Naive B cell (primary cell): ENCODE measurements at places on chromosomes 11 and 22. TPM values are rescaled to one million over a fixed set of nuclear protein-coding genes. Genes with fewer than 3 reads are reported as not detected.

- no peak for DNase-seq
Measured at GRCh38 chr11:134469627-134470026, 57.6 kb upstream of the B3GAT1 start.

GRCh38 chr11:130629039-130629438 is 180.6 kb downstream of the ADAMTS15 start:
- DNase-seq: no peak

GRCh38 chr11:126432525-126432924 is 77.0 kb downstream of the ST3GAL4 start:
- DNase-seq: no peak

- peak; percentile 34 for DNase-seq
Measured at GRCh38 chr11:78350646-78351165, 66.9 kb downstream of the GAB2 start.

GRCh38 chr11:123588117-123588863 is 66.1 kb downstream of the SCN3B start:
- DNase-seq: no peak

GRCh38 chr22:50058906-50059880 is 1.1 kb upstream of the TTLL8 start:
- no peak for DNase-seq

GRCh38 chr11:33899400-33900037 is 7.6 kb upstream of the LMO2 start:
- no peak for DNase-seq

DNA sequence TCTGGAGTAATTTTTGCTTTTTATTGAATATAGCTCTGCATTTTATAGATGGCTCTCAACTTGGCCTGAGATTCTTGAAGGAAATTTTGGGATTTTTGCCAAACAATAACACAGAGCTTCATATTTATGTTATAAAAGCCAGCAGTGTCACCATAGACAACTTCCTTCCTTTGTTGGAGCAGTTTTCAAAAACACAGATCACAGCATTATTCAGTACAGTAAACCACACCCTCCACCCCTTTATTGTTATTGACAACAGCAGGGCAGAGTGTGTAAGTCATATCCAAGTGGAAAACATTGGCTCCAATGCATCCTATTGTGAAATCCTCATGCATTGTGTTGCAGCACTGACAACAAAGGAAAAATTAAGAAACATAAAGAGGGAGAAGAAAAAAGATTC is 62.6 kb upstream of the PRSS23 start:
- DNase-seq: no peak

GRCh38 chr11:113998574-113998973 is 23.7 kb downstream of the HTR3A start:
- no peak for DNase-seq

DNA sequence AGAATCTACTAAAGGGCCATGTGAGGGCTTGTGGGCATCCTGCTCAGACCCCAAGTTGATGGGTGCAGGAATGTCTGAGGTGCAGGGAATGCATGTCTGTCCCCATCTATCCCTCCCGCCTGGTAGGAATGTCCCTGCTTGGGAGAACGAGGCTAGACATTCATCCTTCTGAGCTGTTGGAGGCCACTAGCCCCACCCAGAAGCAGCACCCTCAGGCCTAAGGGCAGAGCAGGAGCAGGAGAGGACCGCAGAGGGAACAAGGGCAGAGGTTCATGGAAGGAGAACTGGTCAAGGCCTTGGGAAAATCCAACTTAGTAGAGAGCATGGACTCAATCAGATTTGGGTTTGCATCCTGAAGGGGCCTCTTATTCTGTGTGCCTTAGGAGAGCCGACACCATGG is 22.1 kb upstream of the LMO1 start:
- no peak for DNase-seq

DNA sequence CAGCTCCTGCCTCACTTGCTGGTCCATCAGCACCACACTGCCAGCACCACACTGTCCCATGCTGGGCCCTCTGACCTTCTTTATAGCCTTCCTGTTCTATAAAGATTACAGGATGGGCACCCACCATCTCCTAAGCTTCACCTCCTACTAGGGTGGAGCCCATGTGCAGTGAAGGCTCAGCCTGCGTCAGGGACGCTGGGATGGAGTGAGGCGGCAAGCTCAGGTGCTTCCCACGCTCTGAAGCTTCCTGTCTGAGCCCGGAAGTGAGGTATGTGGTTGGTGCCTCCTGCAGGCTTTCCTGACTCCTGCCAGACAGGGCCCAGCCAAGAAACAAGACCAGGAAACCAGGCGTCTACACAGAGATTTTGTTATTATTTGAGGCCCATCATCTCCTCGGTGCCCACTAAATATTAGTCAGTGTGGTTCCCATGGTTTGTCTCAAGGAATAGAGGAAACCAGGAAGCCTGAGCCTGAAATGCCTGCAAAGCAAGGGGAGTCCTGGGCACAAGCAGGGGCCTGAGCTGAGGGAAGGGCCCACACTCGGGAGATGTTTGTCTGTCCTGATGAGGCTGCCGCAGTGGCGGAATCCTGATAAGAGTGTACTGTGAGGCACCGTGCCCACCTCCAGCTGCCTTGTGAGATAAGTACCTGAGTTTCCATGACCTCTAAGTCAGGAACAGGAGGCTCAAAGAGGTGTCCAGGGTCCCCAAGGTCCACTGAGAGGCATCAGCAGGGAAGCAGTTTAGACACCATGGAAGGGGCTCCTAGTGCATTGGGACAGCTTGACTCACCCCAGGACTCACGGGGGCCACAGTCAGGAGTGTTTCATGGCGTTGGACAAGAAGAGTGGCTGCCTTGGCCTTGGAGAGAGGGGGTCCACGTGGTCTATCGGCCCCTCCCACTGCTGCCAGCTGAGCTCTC is 22.0 kb downstream of the RSPH14 start:
- peak; percentile 32 for DNase-seq

The CRYBB3 gene
- polyA plus RNA-seq: not detected

The MISFA gene
- 0.43 TPM for polyA plus RNA-seq

The DDTL gene
- 1.5 TPM for polyA plus RNA-seq

The C11orf52 gene
- not detected for polyA plus RNA-seq

The ZC3H12C gene
- polyA plus RNA-seq: not detected

The HEPHL1 gene
- 0.13 TPM for polyA plus RNA-seq

The PTPN5 gene
- polyA plus RNA-seq: not detected
